Psoas muscle (tissue), 8 donors: ENCODE measurements at places on chromosomes 11 and 22. TPM values are rescaled to one million over a fixed set of nuclear protein-coding genes. Genes with fewer than 3 reads are reported as not detected.

FJX1 gene
- total RNA-seq, result 2.4 TPM

PARVA gene
- total RNA-seq, result 8.3 TPM

F2 gene
- not detected for total RNA-seq

DNA sequence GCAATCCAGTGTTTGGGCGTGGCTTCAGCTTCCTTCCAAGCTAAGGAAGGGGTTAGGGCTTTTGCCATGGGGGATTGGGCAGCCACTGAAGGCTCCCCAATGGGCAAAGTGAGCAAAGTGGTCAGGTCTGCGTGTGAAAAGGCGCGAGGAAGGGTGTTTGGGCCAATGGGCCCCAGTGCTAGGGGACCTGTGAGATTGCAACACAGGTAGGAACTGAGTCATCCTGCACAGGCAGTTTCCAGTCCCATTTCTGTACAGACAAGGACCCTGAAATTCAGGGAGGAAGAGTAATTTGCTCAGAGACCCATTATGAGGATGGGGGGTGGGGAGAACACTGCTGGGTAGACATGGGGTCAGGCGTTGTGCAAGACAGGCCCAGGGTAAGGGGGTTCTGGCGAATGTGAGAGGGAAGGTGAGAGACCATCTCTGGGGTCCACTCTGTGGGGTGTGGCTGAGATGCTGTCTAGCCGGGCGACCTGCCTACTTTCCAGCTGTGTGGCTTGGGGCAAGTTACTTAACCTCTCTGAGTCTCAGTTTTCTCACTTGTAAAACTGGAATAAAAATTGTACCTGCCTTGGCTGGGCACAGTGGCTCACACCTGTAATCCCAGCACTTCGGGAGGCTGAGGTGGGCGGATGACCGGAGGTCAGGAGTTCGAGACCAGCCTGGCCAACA, 7.3 kb downstream of the CCDC88B start:
- no peak for DNase-seq

DNA sequence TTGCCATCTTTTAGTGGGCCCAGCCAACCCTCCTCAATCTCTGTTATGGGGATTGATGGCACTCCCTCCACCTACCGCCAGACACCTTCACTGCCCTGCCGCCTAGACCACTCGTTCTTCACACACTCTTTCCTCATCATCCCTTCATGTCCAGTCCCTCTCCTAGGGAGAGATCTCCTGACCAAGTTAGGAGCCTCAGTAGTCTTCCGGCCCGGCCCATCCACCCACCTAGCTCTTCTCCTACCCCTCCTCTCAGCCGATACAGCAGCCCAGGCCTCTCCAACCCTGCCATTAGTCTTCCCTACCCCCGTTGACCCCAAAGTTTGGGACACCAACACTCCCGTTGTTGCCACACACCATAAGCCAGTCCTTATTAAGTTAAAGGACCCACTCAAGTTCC, 11.0 kb upstream of the OR56A3 start:
- no peak for DNase-seq

DNA sequence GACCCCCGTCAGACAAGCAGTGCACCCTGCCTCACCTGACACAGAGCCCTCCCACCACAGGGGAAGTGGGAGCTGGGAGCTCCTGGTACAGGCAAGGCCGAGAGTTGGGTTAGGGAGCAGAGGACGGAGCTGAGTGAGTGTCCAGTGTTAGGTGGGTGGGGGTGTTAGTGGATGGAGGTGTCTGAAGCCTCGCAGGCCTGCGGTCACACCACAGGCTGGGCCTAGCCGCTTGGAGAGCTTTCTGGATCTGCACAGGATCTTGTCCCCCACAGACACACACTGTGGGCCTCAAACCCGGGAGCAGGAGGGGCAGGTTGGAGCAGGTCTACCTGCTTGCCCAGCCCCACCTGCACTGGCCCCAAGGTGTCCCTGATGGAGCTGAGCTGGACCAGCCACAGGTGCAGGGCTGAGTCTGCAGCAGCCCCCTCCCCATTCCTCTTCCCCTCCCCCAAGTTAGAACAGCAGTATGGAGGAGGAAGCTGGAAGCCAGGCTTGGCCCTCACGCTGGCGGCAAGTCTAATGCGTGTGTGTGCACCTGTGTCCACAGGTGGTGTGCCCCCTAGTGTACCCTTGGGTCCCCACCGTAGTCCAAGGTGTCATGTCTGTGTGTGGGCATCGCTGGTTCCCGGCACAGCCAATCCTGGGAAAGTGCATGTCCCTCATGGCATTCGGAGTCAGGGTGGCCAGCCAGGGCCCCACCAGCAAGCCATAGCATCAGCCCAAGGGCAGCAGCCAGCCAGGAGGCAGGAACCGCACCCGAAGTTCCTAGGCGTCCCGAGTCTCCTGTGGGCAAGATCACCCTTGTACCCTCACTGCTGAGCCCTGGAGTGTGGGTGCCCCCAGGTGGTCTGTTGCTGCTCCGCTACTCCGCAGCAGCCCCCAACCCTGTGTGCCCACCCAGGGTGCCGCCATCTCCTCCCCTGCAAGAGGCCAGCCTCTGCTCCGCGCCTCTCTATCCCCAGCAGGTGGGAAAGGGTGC, 2.0 kb upstream of the GATD1 start:
- no peak for DNase-seq

- no peak for DNase-seq
These were observed 47.8 kb downstream of the PPP2R1B start for GRCh38 chr11:111718436-111718835.

- no peak for DNase-seq
These were observed 805.6 kb downstream of the KCNA4 start for GRCh38 chr11:29211202-29211601.

DNA sequence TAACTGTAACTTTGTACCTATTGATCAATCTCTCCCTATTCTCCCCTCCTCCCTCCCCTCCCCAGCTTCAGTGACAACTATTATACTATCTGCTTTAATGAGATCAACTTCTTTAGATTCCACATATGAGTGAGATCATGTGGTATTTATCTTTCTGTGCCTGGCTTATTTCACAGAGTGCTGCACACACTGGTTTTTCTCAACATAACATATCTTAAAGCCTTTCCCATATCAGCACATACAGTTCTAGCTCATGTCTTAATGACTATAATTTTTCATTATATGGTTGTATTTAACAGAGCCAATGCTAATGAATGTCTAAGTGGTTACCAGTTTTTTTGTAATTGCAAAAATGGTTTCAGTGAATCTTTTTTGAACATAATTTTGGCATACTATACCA, 340.3 kb upstream of the DDI1 start:
- no peak for DNase-seq

GRCh38 chr11:94010136-94010535, 11.0 kb upstream of the HEPHL1 start:
- no peak for DNase-seq

DNA sequence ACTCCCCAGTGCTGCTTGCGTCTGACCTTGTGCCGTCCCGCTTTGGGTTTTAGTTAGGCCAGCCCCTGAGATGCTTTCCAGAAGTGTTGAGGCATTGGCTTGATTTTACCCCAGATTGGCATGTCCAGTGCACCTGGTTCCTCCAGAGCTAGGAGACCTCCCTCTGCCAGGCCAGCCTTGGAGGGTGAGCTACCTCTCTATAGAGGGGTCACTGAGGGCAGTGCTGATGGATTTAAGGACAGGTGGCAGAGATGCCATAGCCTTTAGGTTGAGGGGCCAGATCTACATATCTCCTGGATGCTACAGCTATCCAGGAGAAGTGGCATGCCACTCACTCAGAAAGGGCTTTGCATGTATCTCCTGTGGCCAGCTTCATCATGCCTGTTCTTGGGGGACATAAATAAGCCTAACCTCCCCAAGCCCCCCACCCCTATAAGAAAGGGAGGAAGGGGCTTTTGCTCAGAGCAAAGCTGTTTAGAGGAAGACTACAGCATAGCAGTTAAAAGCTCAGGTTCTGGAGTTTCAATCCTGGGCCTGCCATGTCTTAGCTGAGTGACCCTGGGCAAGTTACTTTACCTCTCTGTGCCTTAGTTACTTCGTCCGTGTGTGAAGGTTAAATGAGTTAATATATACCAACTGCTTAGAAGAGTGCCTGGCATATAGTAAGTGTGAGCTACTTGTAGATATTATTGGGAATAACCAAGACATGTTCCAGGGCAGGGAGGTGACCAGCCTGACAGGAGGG, 6.4 kb downstream of the UBE2L3 start:
- DNase-seq, result no peak

DNA sequence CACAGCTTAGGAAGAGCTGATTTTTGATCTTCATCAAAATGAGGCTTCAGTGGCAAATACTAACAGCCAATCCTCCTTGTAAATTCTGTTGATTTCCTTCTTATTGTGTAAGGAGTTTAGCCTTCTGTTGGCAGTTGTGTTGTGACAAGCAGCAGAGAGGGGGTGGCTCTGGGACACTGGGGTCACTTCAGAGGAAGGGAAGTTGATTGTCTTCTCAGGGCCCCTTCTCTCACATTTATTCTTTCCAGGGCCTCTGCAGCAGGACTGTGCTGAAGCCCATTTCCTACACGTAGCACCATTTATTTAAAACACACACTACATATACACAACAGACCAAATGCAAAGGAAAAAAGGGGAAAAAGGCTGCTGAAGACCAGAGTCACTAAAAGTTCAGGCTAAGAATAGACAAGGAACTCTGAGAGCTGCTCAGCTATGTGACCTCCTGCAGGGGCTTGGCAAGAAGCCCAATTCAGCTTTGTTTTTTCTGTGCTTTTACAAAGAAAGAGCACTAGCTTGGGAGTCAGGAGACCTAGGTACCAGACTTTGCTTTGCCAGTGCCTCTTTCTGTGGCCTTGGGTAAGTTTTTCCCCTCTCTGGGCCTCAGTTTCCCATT, 28.3 kb upstream of the UPB1 start:
- no peak for DNase-seq

DNA sequence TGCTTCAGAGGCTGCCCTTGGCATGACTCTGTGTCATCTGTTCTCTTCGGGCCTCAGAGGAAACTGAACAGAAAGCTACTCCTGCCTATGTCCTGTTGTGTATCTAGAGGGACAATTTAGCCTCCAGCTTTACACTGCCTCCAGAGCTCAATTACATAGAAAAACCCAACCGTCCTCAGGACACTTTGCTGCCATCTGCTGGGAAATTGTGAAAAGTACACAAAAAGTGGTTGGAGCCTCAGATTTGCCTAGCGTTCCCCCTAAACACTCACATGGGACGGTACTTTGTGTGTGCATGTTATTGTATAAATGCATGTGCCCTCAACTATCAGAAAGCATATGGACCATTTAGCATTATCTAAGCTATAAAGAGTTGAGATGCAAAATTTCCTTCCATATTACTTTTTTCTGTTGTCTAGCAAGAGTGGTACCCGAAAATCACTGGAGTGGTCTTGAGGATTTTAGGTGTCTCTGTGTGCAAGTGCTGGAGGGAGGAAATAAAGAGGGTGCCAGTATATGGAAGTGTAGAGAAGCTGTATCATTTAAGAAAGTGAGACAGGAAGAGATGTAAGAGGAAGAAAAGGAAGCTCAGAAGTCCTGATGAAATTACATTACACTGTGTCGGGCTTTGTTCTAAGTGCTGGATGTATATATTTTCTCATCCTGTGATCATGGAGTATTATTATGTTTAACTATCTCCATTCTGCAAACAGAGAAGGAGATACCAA, 8.7 kb upstream of the MS4A4E start:
- no peak for DNase-seq

DNA sequence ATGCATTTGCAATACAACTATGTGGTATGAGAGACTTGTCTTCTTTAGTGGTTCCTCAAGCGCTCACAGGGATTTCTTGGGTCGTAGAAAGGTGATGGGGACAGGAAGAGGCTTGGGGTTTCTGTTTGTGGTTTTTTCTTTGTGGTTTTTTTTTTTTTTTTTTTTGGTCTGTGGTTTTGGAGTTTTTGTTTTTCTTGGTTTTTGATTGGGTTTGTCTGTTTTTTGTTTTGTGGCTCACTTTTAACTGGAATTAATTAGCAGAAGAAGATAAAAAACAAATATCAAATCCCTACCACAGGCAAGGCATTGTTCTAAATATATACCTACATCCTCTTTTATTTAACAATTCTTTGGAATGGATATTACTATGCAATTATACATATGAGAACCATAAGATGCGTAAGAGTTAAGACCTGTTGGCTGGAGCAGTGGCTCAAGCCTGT, 5.5 kb downstream of the TTC28 start:
- DNase-seq, result no peak

DNA sequence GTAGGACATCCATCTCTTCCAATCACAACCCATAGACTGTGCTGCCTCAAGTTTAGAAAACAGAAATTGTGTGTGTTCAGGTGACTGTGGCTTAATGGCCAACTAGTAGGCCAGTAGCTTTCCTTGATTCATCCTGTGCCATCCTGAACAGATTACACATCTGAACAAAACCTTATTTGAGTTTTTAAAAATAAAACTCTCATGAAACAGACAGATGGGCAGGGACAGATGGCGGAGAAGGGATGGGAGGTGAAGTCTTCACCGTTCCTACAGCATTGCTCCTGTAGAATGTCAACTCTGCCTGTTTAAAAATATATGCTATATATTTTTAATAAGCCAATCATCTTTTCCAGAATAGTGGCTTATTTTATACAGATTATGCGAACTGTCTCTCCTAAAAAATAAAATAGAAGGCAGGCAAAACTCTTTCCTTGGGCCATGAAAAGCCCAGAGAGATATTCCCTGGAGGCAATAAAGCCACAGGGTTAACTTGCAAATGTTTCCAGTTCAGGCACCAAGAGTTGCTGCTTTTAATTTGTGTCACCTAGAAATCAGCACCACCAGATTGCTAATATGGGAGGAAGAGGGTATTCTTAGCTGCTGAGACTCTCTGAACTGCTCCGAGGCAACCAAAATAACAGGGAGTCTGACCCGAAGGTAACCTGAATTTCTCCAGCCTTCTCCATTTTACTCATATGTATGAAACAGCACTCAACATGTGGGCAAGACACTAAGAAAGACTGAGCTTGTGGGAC, 861.2 kb downstream of the OPCML start:
- no peak for DNase-seq

- DNase-seq, result no peak
These were observed 710.3 kb downstream of the KCNA4 start for GRCh38 chr11:29306527-29306926.

GRCh38 chr11:16292167-16292859, 64.0 kb downstream of the SOX6 start:
- DNase-seq, result no peak

DNA sequence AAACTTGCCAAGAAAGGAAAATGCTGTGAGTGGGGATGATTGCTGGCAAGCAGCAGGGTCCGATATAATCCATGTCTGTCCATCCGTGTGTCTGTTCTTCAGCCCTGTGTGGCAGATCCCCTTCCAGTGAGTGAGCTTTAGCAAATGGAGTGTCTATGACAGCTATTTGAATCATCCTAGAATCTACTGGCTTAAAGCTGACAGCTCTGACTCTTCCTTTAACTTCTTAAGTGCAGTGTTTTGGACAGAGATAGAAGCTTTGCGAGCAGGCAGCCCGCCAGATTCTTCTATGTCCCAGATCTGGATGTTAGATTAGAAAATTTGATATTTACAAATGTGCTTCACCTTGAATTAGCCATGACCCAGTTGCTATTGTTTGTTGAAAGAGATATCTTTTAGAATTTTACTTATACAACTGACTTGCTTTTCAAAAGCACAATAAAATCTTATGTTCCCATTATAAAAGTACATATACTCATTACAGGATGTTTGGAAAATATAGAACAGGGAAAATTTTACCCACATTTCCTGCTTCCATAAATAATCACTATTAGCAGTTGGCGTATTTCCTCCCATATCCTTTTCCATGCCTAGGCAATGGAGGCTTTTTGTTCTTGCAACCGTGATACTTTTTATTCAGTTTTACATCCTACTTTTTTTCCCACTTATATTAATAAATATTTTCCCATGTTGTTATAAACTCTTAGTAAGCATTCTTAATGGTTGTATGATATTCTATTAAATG, 124.5 kb downstream of the COMMD9 start:
- DNase-seq, result no peak

GRCh38 chr22:44407171-44407986, 90.7 kb downstream of the RTL6 start:
- DNase-seq, result peak; percentile 33

- no peak for DNase-seq
These were observed 35.0 kb downstream of the RAB30 start for GRCh38 chr11:83036701-83037100.
